Esophagus mucosa (tissue), 1 donor: ENCODE measurements at places on chromosomes 7 and 10. TPM values are rescaled to one million over a fixed set of nuclear protein-coding genes. Genes with fewer than 3 reads are reported as not detected.

The MEPCE gene
- 22.3 TPM for total RNA-seq

- ATAC-seq = no peak
Observed at GRCh38 chr10:112585960-112586359, 138.9 kb downstream of the VTI1A start.

DNA sequence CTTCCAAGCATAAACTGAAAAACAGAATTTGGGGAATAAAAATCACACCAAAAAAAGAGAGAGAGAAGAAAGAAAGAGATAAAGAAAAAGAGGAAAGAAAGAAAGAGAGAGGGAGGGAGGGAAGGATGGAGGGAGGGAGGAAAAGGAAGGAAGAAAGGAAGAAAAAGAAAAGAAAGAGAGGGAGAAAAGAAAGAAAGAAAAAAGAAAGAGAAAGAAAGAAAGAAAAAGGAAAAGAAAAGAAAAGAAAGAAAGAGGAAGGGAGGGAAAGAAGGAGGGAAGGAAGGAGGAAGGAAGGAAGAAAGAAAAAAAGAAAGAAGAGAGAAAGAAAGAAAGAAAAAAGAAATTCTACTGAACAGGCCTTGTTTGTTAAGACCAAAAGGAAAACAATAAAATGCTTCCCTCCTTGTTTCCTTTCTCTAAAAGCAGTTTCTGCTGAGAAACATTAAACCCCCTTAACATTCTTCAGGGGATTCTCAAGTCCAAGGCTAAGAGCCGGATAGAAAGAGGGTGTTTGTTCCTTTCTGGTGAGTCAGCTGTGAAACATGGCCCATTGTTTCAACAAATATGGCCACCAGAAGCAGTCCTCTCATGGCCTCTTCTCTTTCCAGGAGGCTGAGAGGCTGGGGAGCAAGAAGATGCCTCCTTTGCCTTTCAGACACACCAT lies 46.9 kb upstream of the GPAM start:
- no peak for ATAC-seq

DNA sequence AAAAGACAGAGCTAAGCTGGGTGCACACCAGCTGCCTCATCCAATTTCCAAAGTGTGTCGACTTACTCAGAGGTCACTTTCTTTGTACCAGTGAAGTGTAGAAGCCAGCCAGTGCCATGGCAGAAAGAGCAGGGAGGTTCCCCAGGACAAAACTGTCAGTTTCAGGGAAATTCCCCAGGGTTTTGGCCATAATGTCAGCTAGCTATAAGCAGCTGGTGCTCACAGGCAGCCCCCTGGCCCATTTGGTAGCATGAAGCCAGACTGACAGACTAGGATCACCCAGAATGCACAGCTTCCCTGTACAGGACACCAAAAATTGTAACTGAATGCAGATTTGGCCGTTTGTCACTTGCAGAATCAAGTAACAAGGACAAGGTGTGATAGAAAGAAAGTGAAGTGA lies 28.6 kb downstream of the MRPL32 start:
- no peak for ATAC-seq

The PTPRN2 gene
- total RNA-seq = 0.44 TPM

- ATAC-seq = no peak
Observed at GRCh38 chr7:24341691-24342413, 57.9 kb downstream of the NPY start.

The ZNHIT1 gene
- 53.8 TPM for total RNA-seq

The NUTM2E gene
- not detected for total RNA-seq

- no peak for ATAC-seq
Observed at GRCh38 chr7:108308276-108308675, 148.0 kb downstream of the NRCAM start.
